Right renal cortex interstitium (tissue), 3 donors: ENCODE measurements at places on chromosomes 7 and 10.

DNA sequence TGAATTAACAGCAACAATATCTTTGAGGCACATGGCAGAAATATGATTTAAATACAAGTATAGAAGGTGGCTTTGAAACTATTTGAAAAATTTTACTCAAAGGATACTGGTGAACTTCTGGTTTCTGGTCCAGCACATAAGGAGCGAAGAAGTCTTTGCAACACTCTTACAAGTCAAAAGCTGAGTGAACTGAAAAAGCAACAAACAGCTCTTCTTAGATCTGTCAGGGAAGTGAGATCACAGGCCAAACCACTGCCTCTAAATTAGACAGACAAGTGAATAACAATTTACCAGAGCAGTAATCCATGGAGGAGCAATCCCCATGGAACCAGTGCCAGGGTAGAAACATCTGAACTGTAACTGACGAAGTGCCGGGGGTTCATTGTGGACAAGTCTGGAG, 9.6 kb upstream of the VWC2 start:
- DNase-seq = no peak

- no peak for DNase-seq
Measured at GRCh38 chr10:44723619-44724325, 187.4 kb upstream of the TMEM72 start.

GRCh38 chr7:102427019-102427405, 6.4 kb upstream of the ORAI2 start:
- DNase-seq = no peak

- DNase-seq = no peak
Measured at GRCh38 chr7:51263631-51264484, 52.8 kb downstream of the COBL start.

GRCh38 chr7:11557627-11558026, 274.4 kb downstream of the THSD7A start:
- DNase-seq = no peak

GRCh38 chr7:49522111-49522510, 251.3 kb upstream of the VWC2 start:
- no peak for DNase-seq

DNA sequence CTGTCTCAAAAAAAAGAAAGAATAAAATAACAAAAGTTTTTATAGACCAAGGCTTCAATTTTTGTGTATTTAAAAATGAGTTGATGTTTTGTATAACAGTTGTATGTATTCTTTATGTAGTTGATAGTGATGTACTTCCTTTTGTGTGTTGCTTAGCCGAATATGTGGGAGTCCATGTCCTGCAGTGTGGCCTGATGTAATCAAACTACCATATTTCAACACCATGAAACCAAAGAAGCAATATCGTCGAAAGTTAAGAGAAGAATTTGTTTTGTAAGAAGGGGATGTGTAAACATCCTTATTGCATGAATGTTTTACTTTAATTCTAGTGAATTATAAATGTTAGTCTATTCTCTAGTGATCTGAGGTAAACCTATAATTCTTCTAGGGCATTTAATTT, 56.6 kb downstream of the MPLKIP start:
- no peak for DNase-seq

- DNase-seq = no peak
Measured at GRCh38 chr7:138570715-138571114, 110.7 kb downstream of the TRIM24 start.

DNA sequence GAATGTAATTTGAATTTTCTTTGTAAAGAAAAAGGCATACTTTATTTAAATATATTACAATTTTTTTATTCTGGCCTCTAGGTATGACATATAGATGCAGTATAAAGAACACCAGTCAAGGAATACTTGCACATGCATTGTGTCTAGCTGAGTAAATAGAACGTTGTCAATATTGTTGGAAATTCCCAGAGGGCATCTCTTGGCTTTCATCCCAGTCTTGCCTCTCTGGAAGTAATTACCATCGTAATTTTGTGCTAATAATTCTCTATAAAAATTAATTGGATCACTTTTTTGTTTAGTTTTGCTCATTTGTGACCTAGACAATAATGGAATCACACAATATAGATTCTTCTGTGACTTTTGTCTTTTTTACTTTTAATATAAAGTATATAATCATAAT, 1052.3 kb upstream of the CELF2 start:
- no peak for DNase-seq

- DNase-seq = no peak
Measured at GRCh38 chr7:70734411-70734810, 397.5 kb upstream of the GALNT17 start.

DNA sequence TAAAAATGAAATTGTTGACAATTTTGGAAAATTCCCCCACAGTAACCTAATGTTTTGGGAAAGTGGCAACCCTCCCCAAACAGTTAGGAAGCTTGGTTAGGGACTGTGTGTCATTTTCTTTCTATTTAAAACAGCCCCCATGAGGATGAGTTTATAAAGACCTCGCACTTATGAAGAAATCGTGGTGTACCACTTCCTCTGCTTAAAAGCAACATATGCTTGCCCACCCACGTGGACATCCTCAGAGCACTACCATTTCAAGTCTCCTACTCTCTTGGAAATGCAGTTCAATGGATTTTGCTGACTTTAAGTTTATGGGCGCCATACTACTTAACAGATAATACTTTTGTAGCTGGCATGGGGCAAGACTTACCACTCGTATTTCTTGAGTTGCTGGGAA, 223.8 kb downstream of the DYNC1I1 start:
- DNase-seq = no peak

GRCh38 chr10:72331575-72332422, 22.9 kb downstream of the DNAJB12 start:
- peak; percentile 84 for DNase-seq

- no peak for DNase-seq
Measured at GRCh38 chr7:149196705-149197171, 1.4 kb downstream of the ZNF282 start.

DNA sequence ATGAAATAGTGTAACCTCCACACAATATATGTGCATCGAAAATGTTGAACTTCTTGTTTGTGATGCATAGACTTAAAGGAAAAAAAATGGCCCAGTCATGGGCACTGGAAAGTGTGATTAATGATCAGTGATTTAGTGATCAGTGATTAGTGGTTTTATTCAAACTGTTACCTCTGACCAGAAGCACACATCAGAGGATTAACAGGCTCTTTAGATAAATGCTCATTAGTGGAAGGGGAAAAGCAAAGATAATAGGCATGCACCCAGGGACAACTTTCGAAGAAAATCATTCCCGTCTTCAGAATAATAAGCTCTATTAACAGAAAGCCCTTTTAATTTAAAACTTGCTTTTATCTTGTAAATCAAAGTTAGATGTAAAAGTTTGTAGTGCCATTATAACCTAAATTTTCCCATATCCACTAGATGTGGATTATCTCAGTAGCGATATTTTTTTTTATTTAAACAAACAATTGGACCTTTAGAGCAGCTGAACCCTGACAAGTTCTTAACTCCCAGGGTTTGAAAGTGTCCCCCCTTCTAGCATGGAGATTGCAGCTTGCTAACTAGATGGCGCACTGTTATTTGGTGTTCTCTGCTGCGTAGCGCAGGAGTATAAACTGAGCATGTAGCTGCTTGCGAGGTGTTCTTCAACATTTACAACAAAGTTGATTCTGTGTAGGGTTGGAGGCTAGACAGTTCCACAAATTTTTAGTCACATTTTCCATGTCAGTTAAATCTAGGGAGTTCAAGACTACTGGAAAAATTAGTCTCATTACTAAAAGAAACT, at the start of gene CREB5:
Gene CREB5 (plus strand): TSS at position 643 of the 787 bp plus-strand sequence. CDS start 397 bp downstream, outside the sequence.
- DNase-seq = no peak

DNA sequence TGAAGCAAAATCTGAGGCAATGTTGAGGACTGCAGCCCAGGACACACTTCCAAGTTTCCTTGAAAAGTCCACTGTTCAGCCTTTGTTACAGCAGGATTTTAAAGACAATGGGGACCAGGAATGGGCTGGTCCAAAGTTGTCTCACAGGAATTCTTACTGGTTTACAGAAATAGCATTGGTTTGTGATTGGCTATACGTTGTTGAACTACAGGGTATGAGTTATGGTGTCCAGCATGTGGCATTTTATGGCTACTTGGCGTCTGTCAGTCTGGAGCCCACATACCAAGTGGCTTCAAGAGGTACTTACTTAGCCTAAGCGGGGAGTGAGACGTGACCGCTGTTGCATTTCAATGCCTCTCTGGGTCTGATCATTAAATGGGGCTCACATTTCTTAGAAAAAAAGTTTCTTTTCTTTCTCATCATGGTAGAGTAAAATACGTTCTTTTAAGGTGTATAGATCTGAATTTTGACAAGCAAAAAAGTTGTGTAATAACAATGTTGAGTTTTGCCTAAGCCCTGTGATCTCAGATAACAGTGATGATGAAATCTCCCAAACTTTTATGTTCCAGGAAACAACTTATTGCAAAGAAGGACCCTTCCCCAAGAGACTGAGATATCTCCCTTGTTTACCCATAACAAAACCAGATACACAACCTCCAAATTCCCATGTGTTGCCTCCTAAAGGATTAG, 100.0 kb upstream of the TRIM24 start:
- no peak for DNase-seq

- DNase-seq = no peak
Measured at GRCh38 chr10:79088613-79089355, 20.0 kb downstream of the ZMIZ1 start.

- DNase-seq = no peak
Measured at GRCh38 chr7:109318136-109318535, 748.5 kb downstream of the DNAJB9 start.

DNA sequence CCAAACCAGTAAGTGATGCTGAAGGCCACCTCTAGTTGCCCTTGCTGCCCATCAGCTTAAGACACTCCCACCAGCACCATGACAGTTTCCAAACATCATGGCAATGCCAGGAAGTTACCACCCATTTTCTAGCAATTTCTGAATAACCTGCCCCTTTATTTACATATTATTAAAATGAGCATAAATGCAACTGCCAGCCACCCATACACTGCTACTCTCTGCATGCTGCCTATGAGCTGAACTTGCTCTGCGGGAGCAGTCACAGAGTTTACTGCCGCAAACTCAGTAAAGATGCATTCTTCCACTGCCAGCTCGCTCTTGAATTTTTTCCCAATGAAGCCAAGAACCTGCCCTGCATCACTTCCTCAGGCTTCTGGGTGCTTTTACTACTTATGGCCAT, 212.6 kb downstream of the SH2D4B start:
- no peak for DNase-seq

DNA sequence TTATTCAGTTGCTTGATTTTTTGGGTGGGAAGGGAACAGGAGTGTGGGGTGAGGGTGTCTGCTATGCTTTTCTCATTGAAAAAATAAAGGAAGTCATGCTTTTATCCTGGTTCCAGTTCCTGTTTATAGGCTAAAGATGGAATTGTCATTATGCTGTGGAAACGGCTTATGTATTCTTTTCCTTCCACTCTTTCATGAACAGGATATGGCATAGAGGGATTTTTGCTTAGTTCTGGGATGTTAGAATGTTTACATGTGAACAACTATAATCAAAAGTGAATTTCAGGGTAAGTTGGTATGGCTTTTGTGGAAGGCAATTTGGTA, 35.9 kb upstream of the PTPN12 start:
- DNase-seq = no peak

GRCh38 chr10:123913688-123914268, 22.2 kb upstream of the CPXM2 start:
- DNase-seq = no peak

DNA sequence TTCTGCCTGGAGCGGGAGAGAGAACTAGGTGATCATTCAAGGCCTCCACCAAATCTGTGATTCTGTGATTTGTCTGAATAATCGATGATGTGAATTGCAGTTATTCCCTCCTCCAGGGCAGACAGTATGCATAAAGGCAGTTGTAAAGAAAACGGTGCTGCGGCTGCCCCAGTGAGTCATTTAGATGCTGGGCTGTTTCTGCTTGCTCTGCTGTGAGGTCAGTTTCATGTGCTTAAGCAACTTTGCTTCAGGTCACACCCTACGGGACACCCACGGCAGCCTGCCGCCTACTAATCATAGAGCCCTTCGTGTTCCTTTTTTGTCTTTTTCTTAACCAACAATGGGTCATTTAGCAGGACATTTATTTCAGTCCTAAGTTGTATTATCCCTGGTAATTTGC, 158.1 kb upstream of the PITRM1 start:
- no peak for DNase-seq

DNA sequence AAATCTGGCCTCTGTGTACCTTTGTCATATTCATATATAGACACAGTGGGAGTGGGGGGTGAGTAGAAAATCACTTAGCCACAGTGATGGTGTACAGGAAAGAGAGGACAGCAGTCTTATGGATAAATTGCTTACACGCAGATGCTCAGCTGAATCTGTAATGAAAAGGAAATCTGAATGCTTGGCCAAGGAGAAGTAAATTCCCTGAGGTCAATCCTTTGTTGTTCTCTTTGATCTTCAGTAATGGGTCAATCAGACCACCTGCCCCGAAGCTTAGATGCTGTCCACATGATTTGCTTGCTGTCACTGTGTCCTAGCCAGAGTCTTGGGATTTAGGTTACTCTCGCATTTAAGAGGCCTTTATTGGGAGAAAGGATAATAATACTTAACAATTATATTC, 18.4 kb upstream of the EPHB6 start:
- no peak for DNase-seq

DNA sequence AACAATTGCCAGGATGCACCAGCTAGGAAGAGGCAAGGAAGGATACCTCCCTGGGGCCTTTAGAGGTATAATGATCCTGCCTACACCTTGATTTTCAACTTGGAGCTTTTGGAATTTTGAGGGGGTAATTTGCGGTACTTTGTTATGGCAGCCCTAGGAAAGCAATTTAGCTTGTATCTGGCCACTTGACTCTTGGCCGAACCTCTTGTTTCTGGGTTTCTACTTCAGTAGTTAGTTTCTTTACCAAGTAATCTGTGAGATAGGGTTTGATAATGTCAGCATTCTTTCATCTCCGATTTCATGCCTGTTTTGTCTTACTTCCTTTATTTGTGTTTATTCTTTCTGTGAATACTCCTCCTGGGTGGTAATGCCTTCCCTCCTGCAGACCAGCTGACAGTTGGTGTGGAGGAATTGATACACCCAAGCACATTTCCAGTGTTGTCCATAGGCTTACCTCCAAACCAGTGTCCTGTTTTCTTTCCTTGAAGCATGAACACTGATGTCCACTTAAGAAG, 163.7 kb downstream of the SND1 start:
- no peak for DNase-seq
